NCI-H526 (cell line): ENCODE measurements at places on chromosomes 5 and 9.
A peak's percentile ranks its signal among the peaks of the same experiment; 100 is the strongest.

DNA sequence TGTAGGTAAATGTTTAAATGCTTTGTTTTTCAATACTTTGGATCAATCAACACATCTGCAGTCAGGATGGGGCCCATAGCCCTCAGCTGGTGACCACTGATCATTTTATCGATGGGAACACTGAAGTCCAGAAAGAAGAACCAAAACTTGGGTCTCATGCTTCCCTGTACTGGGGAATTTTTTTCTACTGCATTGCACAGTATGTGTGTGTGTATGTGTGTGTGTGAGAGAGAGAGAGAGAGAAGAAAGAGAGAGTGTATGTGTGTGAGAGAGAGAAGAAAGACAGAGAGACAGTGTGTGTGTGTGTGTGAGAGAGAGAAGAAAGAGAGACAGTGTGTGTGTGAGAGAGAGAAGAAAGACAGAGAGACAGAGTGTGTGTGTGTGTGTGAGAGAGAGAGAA is 202.9 kb upstream of the MSX2 start:
- DNase-seq = no peak

DNA sequence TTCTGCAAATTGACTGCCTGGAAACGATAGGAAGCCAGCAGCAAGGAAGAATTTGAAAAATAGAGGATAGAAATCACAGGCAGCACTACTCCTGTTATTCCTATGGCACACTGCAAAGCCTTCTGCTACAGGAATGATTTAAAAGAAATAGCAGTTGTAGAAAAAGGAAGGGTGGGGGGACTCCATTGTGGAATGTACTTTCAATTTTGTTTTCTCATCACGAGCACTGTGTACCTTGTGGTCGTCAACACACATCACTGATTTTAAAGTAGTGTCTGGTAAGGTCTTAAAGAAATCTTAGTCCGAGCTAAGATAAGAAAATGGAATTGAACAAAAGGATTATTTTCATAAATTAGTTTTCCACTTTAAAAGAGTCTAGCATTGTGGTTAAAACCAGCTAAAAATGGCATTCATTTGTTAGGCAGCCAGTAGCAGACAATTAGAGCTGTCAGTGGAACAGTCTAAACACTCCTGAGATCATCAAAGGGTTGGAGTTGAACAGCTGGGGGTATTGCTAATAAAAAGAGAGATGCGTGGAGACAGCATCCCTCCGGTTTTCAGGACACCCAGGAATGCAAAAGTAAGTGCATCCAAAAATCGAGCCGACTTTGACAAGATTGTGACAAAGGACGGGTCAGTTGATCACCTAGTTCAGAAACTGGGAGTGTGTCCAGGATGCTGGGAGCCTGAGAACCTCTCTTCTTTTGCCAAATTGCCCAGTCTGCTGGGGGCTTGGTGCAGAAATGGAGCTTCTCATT is 97.8 kb upstream of the WWC1 start:
- DNase-seq = no peak

DNA sequence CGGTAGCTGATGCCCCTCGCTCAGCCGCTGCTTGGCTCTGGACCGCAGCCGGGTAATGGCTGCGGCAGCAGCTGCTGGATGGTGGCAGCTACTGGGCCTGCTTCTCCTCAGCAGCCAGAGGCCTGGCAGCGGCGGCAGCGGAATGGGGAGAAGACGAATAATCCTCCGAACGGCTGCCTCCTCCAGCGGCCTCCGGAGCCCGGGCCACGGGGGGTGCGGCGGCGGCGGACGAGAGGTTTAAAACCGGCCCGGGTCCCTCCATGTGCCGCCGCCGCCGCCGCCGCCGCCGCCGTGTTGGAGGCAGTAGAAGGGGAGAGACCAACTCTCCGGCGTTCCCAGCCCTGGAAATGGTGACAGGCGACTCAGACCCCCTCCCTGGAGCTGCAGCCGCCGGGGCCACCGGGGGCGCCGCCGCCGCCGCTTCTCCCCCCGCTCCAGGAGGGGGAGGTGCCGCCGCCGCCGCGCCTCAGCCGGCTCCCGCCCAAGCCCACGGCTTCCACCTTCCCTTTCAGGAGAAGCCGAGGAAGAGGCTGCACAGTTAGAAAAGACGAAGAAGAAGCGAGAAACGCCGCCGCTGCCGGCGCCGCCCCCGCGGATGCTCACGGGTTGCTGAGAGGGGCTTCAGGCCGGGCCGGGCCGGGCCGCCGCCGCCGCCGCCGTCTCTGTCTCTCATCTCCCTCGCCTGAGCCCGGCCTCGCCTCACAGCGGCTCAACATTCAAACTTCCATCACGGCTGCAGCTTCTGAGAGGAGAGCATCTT is 118.4 kb upstream of the PRSS3 start:
- peak; percentile 55 for DNase-seq

DNA sequence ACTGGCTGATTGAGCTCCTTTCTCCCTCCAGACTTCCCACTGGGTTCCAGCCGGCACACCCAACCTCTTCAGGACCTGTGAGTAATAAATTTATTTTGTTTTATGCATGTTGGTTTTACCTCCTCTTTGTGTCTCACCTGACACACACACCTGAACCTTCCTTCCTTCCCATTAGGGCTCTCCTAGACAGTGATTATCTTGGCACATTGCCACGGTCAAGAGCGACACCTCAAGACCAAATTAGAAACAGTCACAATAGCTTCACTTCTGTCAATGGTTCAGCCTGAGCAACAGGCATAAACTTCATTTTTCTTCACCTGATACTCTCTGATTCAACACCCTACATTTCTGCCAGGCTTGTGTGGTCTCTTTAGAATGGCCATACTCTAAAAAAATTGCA is 296.3 kb upstream of the SMARCA2 start:
- DNase-seq = peak; percentile 27

- DNase-seq = no peak
These were observed 128.3 kb downstream of the DOCK2 start for GRCh38 chr5:169765176-169765996.

DNA sequence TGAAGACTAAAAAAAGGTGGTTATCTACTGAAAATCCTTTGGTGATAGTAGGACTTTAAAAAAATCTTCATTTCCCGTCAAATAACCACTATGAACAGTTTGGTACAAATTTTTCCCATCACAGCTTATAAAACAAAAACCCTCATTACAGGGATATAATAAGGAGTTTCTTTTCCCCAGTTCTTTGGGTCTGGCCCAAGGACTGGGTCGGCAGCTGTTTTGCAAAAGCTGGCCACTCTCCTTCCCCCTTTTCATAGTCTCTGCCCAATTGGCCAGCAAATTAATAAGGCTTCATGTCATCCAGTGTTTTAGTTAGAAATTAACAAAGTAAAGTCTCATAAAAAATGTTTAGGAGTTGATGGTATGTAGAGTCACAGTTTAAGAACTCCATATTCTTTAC is 47.0 kb upstream of the PDE8B start:
- DNase-seq = no peak

DNA sequence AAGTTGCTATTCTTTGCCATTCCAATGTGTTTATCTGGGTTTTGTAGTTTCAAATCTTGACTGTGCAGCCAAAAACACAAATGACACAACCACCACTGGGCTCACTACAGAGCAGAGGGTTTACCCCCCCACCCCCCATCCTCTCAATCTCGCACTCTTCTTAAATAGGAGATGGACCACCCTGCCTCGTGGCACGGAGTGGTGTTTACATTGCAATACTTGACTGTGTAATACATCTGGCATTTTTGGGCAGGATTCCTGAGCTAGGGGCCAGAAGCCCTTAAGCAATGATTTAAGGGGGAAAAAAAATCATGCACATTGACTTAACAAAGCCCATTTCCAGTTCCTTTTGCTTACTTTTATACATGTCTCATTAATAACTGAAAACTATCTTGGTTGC is 19.0 kb downstream of the PTCH1 start:
- no peak for DNase-seq

DNA sequence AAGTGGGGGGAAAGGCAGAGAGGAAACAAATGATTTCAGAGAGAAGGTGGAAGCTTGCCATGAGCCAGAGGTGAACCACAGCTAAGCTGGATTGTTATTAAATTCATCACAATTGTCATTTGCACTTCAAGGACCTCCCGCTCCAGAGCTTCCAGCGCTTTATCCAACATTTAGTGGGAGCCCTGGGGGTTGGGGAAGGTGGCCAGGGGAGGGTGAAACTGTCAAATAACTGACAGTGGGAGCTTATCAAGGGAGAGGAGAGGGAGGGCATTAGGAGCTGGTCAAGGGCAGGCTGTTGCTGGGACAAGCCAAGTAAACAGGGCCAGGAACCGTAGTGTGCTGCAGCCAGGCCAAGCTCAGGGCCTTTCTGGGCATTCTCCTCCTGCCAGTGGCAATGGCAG is 71.5 kb downstream of the SIL1 start:
- DNase-seq = no peak

GRCh38 chr5:132823481-132824050 is 6.9 kb downstream of the SHROOM1 start:
- peak; percentile 13 for DNase-seq

DNA sequence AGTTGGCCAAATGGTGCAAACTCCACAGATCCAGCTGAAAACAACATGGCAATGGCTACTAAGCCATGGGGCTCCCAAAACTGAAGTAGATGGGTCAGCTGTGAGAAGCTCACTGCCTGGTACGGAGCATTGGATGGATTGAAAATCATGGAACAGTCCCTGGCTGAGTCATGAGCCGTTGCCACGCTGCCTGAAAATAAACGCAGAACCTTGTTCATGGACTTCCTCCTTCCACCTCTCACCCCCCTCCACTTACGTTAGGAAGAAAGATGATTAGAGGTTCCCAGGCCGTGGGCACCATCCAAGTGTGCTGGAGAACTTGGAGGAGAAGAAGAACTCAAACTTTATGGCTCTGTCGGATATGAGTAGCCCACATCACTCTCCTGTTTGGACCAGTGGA is 6.8 kb upstream of the DIPK1B start:
- DNase-seq = no peak

- DNase-seq = no peak
These were observed 668.8 kb upstream of the KLF4 start for GRCh38 chr9:108158236-108158995.

- DNase-seq = no peak
These were observed 201.5 kb downstream of the DAB2IP start for GRCh38 chr9:121852651-121853616.

DNA sequence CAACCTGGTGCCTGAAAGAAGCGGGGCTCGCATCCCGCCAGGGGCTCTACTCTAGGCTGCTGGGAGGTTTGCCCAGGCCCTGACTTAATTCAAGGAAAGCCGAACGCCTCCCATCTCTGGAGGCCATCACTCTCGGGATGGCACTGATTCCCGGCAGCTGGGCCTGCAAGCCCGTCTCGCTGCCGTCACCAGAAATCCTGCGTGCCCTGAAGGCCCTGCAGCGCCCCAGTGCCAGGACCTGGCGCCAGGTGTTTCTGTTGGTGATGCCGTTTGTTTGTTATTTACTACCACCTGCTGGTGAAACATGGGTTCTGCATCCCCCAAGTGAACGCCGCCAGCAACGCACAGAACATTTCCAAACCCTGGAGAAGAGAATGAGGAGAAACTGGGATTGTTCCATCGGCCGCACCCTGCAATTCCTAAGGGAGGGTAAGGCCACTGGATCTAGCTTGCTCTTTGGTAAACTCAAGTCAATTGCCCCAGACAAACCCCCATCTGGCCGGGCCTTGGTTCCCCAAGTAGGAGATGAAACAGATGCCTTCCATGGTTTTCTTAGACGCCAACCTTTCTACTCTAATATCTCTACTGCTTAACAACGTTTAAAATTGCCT is 77.9 kb downstream of the AK8 start:
- DNase-seq = peak; percentile 62

DNA sequence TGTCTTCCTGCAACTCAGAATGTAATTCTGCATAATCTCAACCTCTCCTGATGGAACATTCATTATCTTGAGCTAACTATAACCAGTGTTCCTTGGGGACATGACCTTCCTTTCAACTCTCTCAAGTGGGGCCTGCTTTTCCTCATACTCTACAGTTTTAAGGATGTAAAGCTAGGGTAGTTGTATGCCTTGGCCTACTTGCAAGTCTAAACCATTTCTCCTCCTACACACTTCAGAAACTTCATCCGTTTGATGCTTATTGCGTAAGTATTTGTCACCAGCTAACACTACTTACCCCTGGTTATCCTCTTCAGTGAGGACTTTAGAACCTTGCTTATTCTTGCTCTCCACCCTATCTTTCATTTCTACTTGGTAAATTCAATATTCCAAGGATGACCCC is 548.9 kb downstream of the HINT1 start:
- DNase-seq = no peak
